Left ventricle myocardium inferior (tissue), 1 donor: ENCODE measurements at places on chromosomes 4 and X. TPM values are rescaled to one million over a fixed set of nuclear protein-coding genes. Genes with fewer than 3 reads are reported as not detected.
A peak's percentile ranks its signal among the peaks of the same experiment; 100 is the strongest.

DNA sequence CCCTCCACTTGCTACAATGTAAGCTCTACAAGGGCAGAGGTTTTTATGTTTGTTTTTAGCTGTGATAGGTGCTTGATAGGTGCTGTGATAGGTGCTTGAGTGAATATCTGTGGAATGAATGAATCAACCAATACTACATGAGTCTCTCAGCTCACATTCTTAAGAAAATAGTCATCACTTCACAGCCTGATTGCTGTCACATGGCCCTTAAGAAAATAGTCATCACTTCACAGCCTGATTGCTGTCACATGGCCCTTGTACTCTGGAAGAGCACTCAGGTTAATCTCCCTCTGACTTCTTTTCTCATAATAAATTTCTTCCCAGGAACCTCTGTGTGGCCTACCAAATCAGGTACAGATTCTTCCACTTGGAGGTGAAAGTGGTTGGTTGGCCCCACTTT lies 335.2 kb downstream of the TENM3 start:
- peaks cover 4% of the 10 kb centered on the region for H3K27me3 ChIP-seq
- no peaks in the 10 kb centered on the region for H3K36me3 ChIP-seq
- H3K4me1 ChIP-seq = no peaks in the 10 kb centered on the region
- no peak for DNase-seq
- H3K27ac ChIP-seq = no peak overlapping the region

DNA sequence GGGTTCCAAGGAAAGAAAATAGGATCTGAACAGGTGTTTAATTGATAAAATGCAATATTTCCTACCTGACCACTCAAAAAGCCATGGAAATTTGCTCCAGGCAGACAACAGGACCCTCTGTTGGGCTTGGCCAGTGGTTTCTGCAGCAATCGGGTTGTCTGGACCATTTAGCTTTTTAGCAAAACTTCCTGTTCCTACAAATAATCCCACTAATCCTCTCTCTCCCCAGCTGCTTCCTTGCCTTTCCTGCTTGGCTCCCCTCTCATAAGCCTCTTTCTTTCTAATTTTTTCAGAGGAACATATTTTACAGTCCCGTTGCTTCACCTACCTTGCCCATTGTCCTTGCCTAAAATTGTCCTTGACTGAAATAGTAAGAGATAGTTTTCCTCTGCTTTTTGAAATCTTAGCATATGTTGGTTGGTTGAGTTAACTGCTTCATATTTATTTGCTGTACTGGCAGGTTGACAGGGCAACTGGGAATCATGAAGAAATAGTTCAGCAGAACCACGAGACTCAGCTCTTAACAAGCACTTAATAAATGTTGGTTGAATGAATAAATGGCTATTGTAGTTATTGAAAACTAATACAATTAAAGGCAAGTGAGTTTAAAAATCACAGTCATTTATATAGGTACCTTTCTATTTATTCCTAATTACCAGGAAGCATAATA lies 259.8 kb downstream of the KCNIP4 start:
- no peak for DNase-seq
- H3K36me3 ChIP-seq = no peaks in the 10 kb centered on the region
- H3K27ac ChIP-seq = no peak overlapping the region
- H3K27me3 ChIP-seq = no peaks in the 10 kb centered on the region
- no peak overlapping the region for H3K4me3 ChIP-seq

DNA sequence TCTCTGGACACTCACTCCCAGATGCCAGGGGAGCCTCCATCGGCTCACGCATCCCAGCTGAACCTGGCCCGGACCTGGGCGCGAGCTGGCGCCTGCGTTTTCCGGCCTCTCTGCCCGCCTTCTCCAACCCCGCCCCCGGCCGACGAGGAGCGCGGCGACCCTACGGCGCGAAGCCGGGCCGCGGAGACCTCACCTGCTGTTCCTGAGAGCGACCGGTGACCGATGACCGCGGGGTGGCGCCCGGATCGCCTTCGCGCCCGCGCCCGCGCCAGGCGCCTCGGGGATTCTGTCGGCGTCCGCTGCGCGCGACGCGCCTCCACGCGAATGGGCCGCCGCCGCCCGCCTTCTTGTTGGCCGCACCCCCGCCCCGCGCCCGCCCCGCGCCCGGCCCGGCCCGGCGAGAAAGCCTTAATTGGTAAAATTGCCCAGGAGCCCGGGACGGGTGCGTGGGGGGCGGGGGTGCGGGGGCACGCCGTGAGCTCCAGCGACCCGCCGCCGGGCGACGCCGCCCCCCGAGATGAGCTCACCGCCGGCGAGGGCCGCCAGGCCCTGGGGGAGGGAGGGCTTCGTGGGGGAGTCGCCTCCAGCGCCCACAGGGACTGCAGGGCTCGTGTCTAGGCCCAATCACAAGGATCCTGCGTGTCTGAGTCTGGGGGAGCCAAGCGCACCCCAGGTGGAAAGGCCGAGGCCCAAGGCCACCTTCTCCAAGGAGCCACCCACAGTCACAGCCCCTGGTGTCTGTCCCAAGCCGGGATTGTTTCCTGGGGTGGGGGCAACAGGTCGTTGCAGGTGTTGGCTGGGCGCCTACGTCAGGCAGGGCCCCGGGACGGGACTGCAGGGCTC lies at the start of gene FLNA:
Gene FLNA (minus strand): TSS at position 322 of the 843 bp plus-strand sequence. CDS start 3,389 bp downstream, outside the sequence.
- DNase-seq = peak; percentile 48

GRCh38 chr4:52910115-52910514 lies 48.0 kb downstream of the RASL11B start:
- no peaks in the 10 kb centered on the region for H3K36me3 ChIP-seq
- DNase-seq = no peak
- H3K27me3 ChIP-seq = no peaks in the 10 kb centered on the region
- no peak overlapping the region for H3K27ac ChIP-seq
- no peak overlapping the region for H3K4me3 ChIP-seq
- H3K4me1 ChIP-seq = peaks cover 22% of the 10 kb centered on the region

- peaks cover 8% of the 10 kb centered on the region for H3K4me1 ChIP-seq
- no peak for DNase-seq
- H3K27ac ChIP-seq = no peak overlapping the region
- peaks cover 98% of the 10 kb centered on the region for H3K27me3 ChIP-seq
These were observed 5.2 kb upstream of the ARX start for GRCh38 chrX:25020905-25021449.

DNA sequence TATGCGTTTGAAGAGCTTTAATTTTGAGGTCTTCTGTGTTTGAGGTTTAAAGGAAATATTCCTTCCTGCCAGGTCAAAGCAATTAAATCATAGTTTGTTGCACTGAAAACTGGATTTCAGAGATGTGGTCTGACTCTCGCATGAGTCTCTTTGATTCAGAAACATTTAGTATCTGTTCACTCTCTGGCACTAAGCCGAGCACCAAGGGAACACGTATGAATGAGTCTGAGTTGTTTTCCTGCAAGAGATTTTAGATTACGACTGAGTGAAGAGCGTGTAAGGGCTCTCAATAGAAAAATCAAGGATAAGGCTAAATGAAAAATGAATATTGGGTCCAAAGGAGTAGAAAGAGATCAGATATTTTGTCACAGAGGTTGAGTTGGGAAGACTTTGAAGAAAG lies 875.4 kb upstream of the PRKX start:
- no peak overlapping the region for H3K4me3 ChIP-seq
- DNase-seq = no peak
- no peaks in the 10 kb centered on the region for H3K36me3 ChIP-seq
- H3K4me1 ChIP-seq = no peaks in the 10 kb centered on the region

GRCh38 chr4:165612936-165613335 lies 234.1 kb downstream of the CPE start:
- H3K4me1 ChIP-seq = peaks cover 10% of the 10 kb centered on the region
- H3K36me3 ChIP-seq = no peaks in the 10 kb centered on the region
- H3K27ac ChIP-seq = no peak overlapping the region
- no peaks in the 10 kb centered on the region for H3K27me3 ChIP-seq

DNA sequence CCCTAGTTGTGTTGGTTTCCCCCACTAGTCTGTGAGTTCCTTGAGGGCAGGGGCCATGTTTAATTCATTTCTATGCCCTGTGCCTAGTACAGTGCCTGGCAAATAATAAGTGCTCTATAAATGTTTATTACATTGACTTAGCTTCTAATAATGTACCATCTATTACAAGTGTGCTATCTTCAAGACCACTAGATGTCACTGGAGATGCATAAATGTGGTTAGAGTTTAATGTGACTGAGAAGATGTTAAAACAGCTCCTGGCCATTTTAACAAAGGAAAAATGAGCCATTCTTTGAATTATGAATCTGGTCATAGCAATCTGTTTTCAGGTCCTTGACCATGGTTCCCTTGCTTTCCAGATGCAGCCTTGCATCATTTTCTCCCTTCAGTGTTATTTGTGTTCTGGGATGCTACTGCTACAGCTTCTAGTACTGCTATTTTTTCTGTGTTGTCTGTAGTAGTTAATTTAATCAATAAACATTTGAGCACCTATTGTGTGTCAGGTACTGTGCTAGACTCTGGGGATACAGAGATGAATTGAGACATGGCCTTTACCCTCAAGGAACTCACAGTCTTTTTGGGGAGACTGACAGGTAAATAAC lies 43.2 kb downstream of the SLC9A6 start:
- peak overlapping the region; percentile 90 for H3K27ac ChIP-seq
- no peaks in the 10 kb centered on the region for H3K27me3 ChIP-seq
- H3K36me3 ChIP-seq = peaks cover 4% of the 10 kb centered on the region

DNA sequence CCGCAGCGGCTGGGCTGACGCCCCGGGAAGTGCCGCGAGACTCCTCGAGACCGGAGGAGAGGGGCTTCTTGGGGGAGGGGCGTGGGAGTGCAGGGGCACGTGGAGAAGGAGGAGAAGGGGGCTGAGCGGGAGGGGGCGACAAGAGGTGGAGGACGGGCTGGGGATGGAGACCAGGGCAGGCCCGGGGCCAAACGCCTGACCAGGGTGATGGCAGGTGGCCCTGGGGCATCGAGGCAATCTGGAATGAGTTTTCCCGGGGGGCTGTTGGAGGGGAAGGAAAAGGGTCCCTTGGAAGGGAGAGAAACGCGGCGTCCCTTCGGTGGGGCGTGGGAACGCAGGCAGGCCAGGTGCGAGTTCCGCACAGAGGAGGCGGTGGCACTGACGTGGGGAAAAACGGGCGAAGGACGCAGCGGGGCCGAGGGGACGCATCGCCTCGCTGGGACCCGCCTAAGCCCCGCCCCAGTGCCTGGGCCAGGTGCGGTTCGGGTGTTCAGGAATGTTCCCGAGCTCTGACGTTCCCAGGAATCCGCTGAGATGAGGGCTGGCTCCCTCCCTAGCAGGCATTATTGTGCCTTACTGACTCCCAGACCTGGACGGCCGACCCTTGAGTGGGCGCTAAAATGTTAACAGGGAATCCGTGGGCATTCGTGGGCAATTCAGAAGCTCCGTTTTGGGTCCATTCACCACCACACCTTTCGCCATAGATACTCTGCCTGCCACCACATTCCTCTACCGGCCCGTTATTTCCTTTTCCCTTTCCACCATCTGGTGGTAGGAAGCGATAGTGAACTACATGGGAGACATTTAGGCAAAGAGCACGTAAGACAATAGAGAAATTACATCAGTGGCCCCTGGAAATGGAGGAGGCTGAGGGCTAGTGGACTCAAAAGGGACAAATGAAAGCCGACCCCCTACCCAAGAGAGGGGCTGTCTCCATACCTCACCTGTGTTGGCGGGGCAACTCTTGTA lies 795 bp upstream of the SH3KBP1 start:
- peaks cover 17% of the 10 kb centered on the region for H3K4me1 ChIP-seq
- DNase-seq = peak; percentile 15
- peak overlapping the region; percentile 81 for H3K4me3 ChIP-seq
- H3K27ac ChIP-seq = peak overlapping the region; percentile 72
- H3K36me3 ChIP-seq = no peaks in the 10 kb centered on the region

DNA sequence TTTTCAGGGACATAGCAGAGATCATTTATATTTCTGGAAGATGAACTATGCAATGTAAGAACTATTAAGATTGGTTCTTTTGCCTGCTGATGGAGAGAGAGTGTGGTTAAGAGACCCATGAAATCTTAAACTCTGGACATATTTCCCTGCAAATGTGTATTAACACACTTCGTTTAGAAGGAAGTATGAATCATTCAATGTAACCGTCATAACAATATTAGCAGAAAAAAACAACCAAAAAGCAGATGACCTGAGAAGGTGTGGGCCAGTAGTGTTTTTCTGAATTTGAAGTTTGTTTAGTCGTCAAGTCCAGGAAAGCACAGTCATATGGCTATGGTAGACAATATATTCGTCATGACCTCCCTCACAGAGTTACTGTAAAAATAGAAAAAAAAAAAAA lies 2.5 kb upstream of the TMPRSS11D start:
- no peaks in the 10 kb centered on the region for H3K4me1 ChIP-seq
- H3K27ac ChIP-seq = no peak overlapping the region
- no peaks in the 10 kb centered on the region for H3K36me3 ChIP-seq
- no peaks in the 10 kb centered on the region for H3K27me3 ChIP-seq

GRCh38 chr4:159463235-159463634 lies 360.4 kb downstream of the RAPGEF2 start:
- no peaks in the 10 kb centered on the region for H3K27me3 ChIP-seq
- H3K4me1 ChIP-seq = no peaks in the 10 kb centered on the region
- no peak overlapping the region for H3K4me3 ChIP-seq
- no peaks in the 10 kb centered on the region for H3K36me3 ChIP-seq
- no peak overlapping the region for H3K27ac ChIP-seq

GRCh38 chrX:120463241-120463640 lies 5.9 kb downstream of the LAMP2 start:
- H3K27ac ChIP-seq = no peak overlapping the region
- no peaks in the 10 kb centered on the region for H3K36me3 ChIP-seq

DNA sequence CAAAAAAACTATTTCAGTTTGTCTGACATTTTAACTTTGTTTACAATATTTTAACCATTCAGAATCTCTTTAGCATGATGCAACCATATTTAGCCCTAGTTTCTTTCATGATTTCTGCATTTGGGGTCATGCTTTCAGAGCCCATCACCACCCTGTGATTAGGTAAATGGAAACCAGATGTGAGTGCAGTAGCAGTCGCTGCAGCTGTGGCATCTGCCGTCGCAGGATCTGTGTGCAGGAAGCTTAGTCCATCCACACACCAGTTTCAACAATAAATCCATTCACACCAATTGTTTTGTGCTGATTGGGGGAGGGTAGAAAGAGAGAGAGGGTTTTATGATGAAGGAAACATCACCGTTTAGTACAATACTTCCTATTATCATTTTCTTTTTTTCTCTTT lies 130.5 kb downstream of the CPEB2 start:
- no peak overlapping the region for H3K4me3 ChIP-seq
- no peaks in the 10 kb centered on the region for H3K4me1 ChIP-seq
- DNase-seq = no peak
- no peaks in the 10 kb centered on the region for H3K36me3 ChIP-seq

CLIC2 gene
- total RNA-seq = 11.7 TPM

BRS3 gene
- not detected for total RNA-seq

UGT2A1 gene
- not detected for total RNA-seq

LNX1 gene
- 9.5 TPM for total RNA-seq

TMEM31 gene
- total RNA-seq = not detected
